Thoracic aorta (tissue), 2 donors: ENCODE measurements at places on chromosomes 12 and 14. TPM values are rescaled to one million over a fixed set of nuclear protein-coding genes. Genes with fewer than 3 reads are reported as not detected.

Gene TMCC3
- 6.9 TPM for total RNA-seq

DNA sequence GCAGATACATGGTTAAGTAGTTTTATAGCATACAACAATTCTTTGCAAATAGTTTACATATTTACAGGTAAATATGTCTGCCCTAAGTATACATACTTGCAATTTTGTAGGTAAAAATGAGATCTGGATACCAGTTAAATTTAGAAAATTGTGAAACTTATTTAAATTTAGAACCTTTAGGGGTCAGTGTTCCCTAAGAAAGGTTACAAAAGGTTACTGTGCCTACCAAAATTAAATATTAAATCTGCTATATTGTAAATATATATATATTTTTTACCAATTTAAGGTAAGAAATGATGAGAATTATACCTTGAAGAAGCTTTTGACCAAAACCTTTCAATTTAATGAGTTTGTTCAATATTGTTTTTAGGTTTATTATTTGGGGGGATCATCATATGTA is 54.0 kb downstream of the MIPOL1 start:
- DNase-seq = no peak

Gene SYNDIG1L
- 0.21 TPM for total RNA-seq

DNA sequence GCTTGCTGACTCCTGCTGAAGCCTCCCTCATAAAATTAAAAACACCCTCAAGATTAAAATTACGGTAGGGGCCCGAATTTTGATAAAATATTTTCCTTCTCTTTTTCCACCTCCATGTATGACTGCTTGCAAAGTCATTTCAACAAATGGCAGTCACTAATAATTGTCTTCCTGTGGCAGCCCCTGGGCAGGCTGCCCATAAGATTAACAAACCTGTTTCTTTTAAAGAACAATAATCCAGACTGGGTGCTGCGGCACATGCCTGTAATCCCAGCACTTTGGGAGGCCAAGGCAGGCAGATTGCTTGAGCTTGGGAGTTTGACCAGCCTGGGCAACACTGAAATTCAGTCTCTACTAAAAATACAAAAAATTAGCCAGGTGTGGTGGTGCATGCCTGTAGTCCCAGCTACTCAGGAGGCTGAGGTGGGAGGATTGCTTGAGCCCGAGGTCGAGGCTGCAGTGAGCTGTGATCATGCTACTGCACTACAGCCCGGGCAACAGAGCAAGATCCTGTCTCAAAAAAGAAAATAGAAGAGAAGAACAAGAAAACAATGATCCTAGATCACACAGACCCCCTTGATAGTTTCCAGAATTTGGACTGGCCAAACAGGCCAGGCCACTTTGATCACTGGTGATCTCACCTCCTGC is 8.7 kb downstream of the SAV1 start:
- DNase-seq = no peak

- DNase-seq = no peak
These were observed 327.2 kb downstream of the RAD51B start for GRCh38 chr14:68146818-68147217.

GRCh38 chr12:42118136-42118879 is 26.4 kb downstream of the GXYLT1 start:
- no peak for DNase-seq

GRCh38 chr12:90048918-90049317 is 340.3 kb upstream of the ATP2B1 start:
- no peak for DNase-seq

DNA sequence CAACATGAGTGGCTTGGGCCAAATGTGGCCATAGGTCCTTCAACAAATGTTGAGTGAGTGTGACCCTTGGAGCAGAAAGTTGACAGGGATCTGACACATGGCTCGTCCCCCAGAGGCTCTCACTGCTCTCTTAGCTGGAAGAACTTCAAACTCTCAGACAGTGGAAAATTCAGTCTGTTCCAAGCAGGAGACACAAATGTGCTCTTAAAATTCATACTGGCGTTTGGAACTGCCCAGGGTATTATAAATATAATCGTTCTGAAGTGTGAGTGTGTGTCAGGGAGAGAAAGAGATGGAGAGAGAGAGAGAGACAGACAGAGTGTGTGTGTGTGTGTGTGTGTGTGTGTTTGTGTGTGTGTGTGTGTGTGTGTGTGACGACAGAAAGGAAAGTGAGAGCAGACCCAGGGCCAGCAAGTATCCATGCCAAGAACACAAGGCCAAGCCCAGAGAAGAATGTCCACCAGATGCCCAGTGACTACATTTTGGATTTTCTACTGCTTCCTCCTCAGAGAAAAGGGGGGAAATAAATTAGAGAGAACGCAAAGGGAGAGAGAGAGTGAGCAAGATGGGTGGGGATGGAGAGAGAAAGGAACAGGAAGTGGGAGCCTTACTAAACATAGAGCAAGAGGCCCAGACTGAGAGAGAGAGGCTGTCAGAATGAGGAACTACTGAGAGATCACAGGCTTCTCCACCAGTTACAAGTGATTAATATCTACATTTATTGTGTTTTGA is 193.6 kb upstream of the NUDT4 start:
- DNase-seq = peak; percentile 32

DNA sequence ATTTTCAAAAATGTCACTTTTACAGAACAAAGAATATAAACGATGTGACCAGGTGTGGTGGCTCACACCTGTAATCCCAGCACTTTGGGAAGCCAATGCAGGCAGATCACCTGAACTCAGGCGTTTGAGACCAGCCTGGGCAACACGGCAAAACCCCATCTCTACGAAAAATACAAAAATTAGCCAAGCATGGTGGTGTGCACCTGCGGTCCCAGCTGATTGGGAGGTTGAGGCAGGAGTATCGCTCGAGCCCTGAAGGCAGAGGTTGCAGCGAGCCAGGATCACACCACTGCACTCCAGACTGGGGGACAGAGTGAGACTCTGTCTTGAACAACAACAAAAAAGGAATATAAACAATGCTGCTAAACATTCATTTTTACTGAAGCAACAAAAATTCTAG is 15.2 kb downstream of the HEATR5A start:
- no peak for DNase-seq

- DNase-seq = no peak
These were observed 243.0 kb upstream of the TMTC1 start for GRCh38 chr12:30026621-30027234.

DNA sequence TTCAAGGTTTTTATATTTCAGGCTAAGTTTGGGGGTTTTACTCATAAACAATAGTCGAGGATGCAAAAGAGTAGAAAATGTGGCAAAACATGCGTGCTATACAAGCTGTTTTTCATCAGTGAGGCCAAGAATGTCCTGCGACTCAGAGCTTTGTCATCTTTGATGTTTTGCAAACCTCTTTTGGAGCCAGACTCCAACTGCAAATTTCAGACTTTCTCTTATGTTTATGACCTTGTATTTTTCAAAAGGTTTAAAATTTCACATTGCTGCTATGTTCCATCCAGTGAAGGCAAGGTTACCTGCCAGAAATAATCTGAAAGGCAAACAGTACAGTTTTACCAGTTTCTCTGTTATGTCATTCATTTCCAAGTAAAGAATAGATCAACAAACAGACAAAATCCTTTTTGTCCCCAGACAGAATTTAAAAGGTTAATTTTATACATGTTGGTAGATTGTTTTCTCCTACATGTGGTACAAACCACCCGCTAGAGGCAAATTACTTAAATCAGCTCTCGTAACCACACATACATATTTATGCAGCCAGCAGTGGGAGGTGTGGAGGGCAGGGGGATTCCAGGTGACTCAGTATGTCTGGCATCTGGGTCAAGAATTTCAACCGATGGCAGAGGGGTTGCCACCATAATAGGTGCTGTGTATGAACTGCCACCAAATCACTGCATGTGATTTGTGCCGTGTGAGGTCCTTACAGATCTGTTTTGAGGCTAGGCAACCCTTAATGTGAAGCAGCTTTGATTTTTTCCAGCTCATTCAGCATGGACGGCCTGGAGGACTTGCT is 119.8 kb upstream of the CPM start:
- no peak for DNase-seq

DNA sequence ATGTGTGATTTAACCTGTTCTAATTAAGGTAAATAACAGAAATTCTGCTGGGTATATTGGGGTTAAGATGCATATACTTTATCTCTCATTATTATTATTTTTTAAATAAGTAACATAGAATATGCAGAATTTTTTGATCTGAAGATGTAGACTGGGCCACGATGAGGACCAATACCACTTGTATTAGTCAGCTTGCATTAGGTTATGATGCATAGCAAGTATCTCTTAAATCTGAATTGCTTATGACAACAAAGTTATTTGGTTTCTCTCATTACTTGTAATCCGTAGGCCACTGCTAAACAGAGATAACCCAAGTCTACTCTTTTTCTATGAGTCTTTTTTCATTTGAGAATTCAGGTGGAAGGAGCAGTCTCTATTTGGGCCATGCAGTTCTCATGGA is 145.5 kb upstream of the NOVA1 start:
- no peak for DNase-seq

GRCh38 chr12:121838126-121838525 is 20.5 kb downstream of the HPD start:
- DNase-seq = no peak

GRCh38 chr12:111569363-111570083 is 29.6 kb downstream of the ATXN2 start:
- no peak for DNase-seq
